ENCODE measurements at places on chromosomes 5 and 9.

GRCh38 chr9:90141723-90142122, 500.9 kb downstream of the DIRAS2 start:
- H3K27me3 ChIP-seq, result peaks cover 33% of the 10 kb centered on the region
- no peak for DNase-seq
- H3K27ac ChIP-seq, result no peak overlapping the region
- H3K36me3 ChIP-seq, result no peaks in the 10 kb centered on the region
- H3K4me3 ChIP-seq, result no peak overlapping the region

- no peaks in the 10 kb centered on the region for H3K36me3 ChIP-seq
- no peak overlapping the region for H3K4me3 ChIP-seq
- no peaks in the 10 kb centered on the region for H3K27me3 ChIP-seq
These were observed 98.7 kb downstream of the ADCY2 start for GRCh38 chr5:7494481-7495130.

GRCh38 chr5:74889523-74890105, 23.4 kb upstream of the FAM169A start:
- no peak overlapping the region for H3K4me3 ChIP-seq
- DNase-seq, result no peak
- H3K27ac ChIP-seq, result no peak overlapping the region
- peaks cover 1% of the 10 kb centered on the region for H3K4me1 ChIP-seq

- no peaks in the 10 kb centered on the region for H3K4me1 ChIP-seq
- H3K27me3 ChIP-seq, result peaks cover 30% of the 10 kb centered on the region
- DNase-seq, result no peak
- H3K36me3 ChIP-seq, result no peaks in the 10 kb centered on the region
These were observed 75.5 kb downstream of the LMX1B start for GRCh38 chr9:126689027-126689825.

GRCh38 chr5:173968154-173968797, 20.7 kb upstream of the C5orf47 start:
- no peak overlapping the region for H3K4me3 ChIP-seq
- H3K36me3 ChIP-seq, result no peaks in the 10 kb centered on the region
- H3K27me3 ChIP-seq, result peaks cover 4% of the 10 kb centered on the region
- H3K27ac ChIP-seq, result no peak overlapping the region
- peaks cover 5% of the 10 kb centered on the region for H3K4me1 ChIP-seq

GRCh38 chr9:72827950-72828731, 124.7 kb downstream of the ALDH1A1 start:
- H3K36me3 ChIP-seq, result no peaks in the 10 kb centered on the region
- no peak overlapping the region for H3K27ac ChIP-seq
- no peak for DNase-seq

- no peak overlapping the region for H3K4me3 ChIP-seq
- no peak overlapping the region for H3K27ac ChIP-seq
- no peaks in the 10 kb centered on the region for H3K4me1 ChIP-seq
- no peaks in the 10 kb centered on the region for H3K36me3 ChIP-seq
- H3K27me3 ChIP-seq, result peaks cover 37% of the 10 kb centered on the region
These were observed 42.0 kb downstream of the ARHGEF28 start for GRCh38 chr5:73668017-73668416.

GRCh38 chr9:7665874-7666273, 133.7 kb downstream of the DMAC1 start:
- no peak overlapping the region for H3K4me3 ChIP-seq
- no peak overlapping the region for H3K27ac ChIP-seq
- DNase-seq, result no peak
- H3K36me3 ChIP-seq, result no peaks in the 10 kb centered on the region
- peaks cover 2% of the 10 kb centered on the region for H3K27me3 ChIP-seq

DNA sequence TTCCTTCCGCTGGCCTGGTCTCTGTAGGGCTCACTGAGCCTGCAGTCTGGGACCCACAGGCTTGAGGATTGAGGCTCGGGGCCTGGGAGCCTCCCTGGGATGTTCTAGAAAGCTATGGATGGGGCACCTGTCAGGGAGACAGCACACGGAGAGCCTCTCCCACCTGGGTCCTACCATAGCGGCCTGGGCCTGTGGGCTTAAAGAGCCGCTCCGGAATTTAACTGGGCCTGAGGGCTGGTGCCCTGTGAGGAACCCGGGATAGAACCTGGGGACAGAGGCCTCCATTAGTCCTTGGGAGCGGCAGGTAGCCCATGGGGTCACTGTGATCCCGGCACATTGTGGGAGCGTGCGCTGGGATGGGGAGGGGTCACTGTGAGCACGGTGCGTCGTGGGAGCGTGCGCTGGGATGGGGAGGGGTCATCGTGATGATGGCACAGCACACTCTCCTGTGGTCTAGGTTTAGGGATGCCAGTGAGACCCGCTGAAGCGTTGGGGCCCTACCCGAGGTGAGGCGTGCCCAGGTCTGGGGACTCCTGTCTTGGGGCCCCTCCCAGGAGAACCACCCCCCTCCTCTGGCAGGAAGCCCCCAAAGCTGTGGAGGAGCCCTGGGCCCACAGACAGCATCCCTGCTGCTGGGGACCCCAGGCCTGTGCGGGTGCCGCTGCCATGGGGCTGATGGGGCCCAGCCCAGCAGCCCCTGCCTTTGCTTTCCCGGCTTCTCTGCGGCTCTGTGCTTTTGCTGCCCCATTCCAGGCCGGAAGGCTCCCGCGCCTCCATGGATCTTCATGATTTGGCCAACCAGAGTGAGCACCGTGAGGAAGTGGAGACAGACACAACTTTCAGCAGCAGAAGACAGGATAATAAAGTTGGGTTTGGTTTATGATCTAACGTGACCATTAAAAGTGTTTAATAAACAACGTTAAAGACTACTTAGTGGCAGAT, 3.4 kb upstream of the CEP72 start:
- H3K27me3 ChIP-seq, result peaks cover 8% of the 10 kb centered on the region
- DNase-seq, result no peak
- no peak overlapping the region for H3K27ac ChIP-seq
- H3K4me3 ChIP-seq, result no peak overlapping the region

- peaks cover 60% of the 10 kb centered on the region for H3K27me3 ChIP-seq
- no peak overlapping the region for H3K27ac ChIP-seq
- H3K36me3 ChIP-seq, result peaks cover 6% of the 10 kb centered on the region
- H3K4me3 ChIP-seq, result no peak overlapping the region
These were observed 42.4 kb downstream of the PAX5 start for GRCh38 chr9:36991516-36992134.

DNA sequence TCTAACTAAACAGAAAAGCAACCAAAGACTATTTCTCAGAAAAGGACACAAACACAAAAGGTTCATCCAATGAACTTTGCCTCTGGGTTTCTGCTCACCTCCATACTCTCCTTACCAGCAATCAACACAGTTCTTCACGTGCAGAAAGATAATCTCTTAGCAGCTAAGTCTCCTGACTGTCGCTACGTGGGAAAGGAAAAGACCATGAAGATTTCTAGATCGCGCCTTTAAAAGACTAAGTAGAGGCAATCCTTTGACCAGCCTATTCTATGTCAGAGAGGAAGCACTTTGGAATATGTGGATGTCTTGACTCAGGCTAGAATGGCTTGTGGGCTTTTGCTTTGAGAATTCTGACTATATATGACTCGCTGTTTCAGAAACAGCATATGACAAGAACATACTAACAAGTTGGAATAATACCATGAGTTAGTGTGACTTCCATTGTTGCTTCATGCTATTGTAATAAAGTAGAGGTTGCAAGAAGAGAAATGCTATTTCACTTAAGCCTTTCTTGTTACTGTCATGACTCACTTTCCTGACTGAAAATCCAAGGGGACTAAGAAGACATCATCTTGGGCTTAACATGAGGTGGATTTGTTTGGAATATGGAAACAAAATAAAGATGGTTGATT, 339.5 kb upstream of the RFX3 start:
- no peaks in the 10 kb centered on the region for H3K4me1 ChIP-seq
- H3K4me3 ChIP-seq, result no peak overlapping the region
- H3K27ac ChIP-seq, result no peak overlapping the region
- no peaks in the 10 kb centered on the region for H3K36me3 ChIP-seq
- H3K27me3 ChIP-seq, result no peaks in the 10 kb centered on the region

- H3K27ac ChIP-seq, result no peak overlapping the region
- H3K4me1 ChIP-seq, result peaks cover 3% of the 10 kb centered on the region
- peaks cover 48% of the 10 kb centered on the region for H3K36me3 ChIP-seq
These were observed 75.3 kb downstream of the PTBP3 start for GRCh38 chr9:112258106-112258505.

GRCh38 chr9:94083384-94083783, 880 bp upstream of the PTPDC1 start:
- no peak for DNase-seq
- H3K4me1 ChIP-seq, result peaks cover 1% of the 10 kb centered on the region
- peaks cover 8% of the 10 kb centered on the region for H3K36me3 ChIP-seq

DNA sequence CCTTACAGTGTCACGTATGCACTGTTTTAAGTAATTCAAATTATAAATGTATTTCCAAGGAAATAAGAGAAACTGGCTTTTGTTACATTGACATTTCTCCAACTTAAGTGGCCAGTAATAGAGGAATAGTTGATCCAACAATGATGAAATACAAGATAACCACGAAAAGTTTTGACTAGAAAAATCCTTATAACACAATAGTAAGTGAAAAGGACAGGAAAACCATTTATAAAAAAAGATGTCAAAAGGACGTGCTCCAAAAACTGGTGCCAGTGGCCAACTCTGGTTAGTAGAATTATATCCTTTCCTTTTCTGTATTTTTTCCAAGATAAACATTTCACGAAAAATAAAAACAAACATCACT, 210.9 kb downstream of the GAPVD1 start:
- no peak overlapping the region for H3K27ac ChIP-seq
- H3K27me3 ChIP-seq, result no peaks in the 10 kb centered on the region
- H3K36me3 ChIP-seq, result peaks cover 4% of the 10 kb centered on the region
- no peaks in the 10 kb centered on the region for H3K4me1 ChIP-seq
- no peak overlapping the region for H3K4me3 ChIP-seq

DNA sequence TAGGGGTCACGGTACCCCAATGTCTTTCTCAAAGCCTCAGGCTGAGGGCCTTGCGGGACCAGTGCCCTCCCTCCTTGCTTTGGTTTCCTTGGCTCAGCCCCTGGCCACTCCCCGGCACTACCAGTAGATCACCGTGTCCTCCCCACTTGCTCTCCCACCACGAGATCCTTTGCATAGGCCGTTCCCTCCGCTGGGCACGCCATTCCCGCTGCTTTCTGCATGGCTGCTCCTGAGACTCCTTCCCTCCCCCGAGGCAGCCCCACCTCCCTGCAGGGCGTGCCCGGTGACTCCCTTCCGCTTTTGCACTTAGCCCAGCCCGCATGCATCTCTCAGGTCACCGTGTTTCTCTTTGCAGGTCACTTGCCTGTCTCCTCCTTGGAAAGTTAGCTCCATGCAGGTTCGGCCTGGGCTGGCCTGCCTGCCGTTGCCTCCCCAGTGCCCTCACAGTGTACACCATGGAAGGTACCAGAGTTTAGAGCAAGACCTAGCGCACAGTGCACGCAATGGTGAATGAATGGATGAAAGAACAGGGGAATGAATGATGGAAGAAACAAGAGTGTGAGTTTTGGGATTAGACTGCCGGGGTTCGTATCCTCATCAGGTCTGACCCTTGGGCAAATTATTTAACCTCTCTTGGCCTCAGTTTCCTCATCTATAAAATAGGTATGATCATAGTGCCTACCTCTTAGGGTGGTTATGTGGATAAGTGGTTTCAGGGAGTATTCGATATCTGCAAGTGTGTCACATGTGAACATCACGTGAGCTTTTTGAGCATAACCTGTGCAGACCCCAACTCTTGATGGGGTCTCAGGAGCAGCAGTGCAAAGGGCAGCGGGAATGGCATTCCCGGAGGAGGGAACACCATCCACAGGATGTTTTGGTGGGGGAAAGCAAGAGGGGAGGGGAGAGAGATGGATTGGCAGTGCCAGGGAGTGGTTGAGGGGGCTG, 214.3 kb downstream of the C9orf50 start:
- peak overlapping the region; percentile 25 for H3K27ac ChIP-seq
- DNase-seq, result no peak
- peaks cover 8% of the 10 kb centered on the region for H3K4me1 ChIP-seq

- peaks cover 6% of the 10 kb centered on the region for H3K36me3 ChIP-seq
- no peaks in the 10 kb centered on the region for H3K27me3 ChIP-seq
- peaks cover 55% of the 10 kb centered on the region for H3K4me1 ChIP-seq
- peak within 1 kb of the TSS; percentile 94 for H3K4me3 ChIP-seq
- DNase-seq, result peak; percentile 99
These were observed at the start of gene RAPGEF1 for GRCh38 chr9:131739959-131740648. TSS of gene RAPGEF1 (minus strand) at chr9:131740076. CDS start at chr9:131739830, 246 bp downstream.

GRCh38 chr9:38432922-38433510, 8.8 kb upstream of the IGFBPL1 start:
- H3K27ac ChIP-seq, result no peak overlapping the region
- H3K36me3 ChIP-seq, result no peaks in the 10 kb centered on the region
- peaks cover 9% of the 10 kb centered on the region for H3K4me1 ChIP-seq
- no peak for DNase-seq
- H3K27me3 ChIP-seq, result peaks cover 9% of the 10 kb centered on the region

- H3K27me3 ChIP-seq, result no peaks in the 10 kb centered on the region
- H3K4me3 ChIP-seq, result no peak overlapping the region
- peaks cover 65% of the 10 kb centered on the region for H3K36me3 ChIP-seq
- H3K4me1 ChIP-seq, result peaks cover 23% of the 10 kb centered on the region
- DNase-seq, result no peak
These were observed 52.2 kb downstream of the MTAP start for GRCh38 chr9:21854594-21854993.

- H3K27ac ChIP-seq, result no peak overlapping the region
- peaks cover 25% of the 10 kb centered on the region for H3K27me3 ChIP-seq
- H3K36me3 ChIP-seq, result no peaks in the 10 kb centered on the region
- peaks cover 7% of the 10 kb centered on the region for H3K4me1 ChIP-seq
- H3K4me3 ChIP-seq, result no peak overlapping the region
These were observed 87.0 kb upstream of the TNC start for GRCh38 chr9:115204904-115205453.

DNA sequence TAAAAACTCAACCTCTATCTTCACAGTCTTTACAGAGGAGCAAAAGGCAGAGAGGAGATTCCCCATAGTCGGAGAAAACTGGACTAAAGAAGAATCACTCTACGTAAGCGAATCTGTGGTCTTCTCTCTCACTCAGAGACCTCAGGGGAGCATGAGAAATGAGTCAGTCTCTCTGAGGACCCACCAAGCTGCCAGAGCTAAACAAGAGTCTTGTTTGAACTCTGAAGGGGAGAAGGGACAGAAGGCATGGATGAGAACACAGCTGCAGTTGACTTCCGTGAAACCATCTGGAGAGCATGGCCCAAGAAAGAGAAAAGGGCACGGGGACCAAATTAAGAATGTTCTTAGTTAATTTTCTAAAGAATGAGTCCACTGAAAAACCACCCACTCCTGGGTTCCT, 12.8 kb upstream of the MAN2A1 start:
- no peak overlapping the region for H3K4me3 ChIP-seq
- DNase-seq, result no peak
- no peaks in the 10 kb centered on the region for H3K4me1 ChIP-seq
- H3K27me3 ChIP-seq, result peaks cover 13% of the 10 kb centered on the region
- H3K36me3 ChIP-seq, result no peaks in the 10 kb centered on the region

- H3K36me3 ChIP-seq, result peaks cover 28% of the 10 kb centered on the region
- DNase-seq, result no peak
- H3K27me3 ChIP-seq, result no peaks in the 10 kb centered on the region
- peak overlapping the region; percentile 94 for H3K27ac ChIP-seq
These were observed 5.5 kb downstream of the UBE2D2 start for GRCh38 chr5:139566611-139567010.

All from activated naive CD8-positive, alpha-beta T cell treated with anti-CD3 and anti-CD28 coated beads, Interleukin-2, amount 10 ng/mL, durations not matched to agents 7 days and 5 days (primary cell).